ENCODE measurements at places on chromosomes 3 and 15. TPM values are rescaled to one million over a fixed set of nuclear protein-coding genes. Genes with fewer than 3 reads are reported as not detected.

Gene ADGRG7
- 46.5 TPM for total RNA-seq

GRCh38 chr3:62888180-62888579, 13.0 kb upstream of the CADPS start:
- H3K36me3 ChIP-seq = no peaks in the 10 kb centered on the region
- H3K4me1 ChIP-seq = no peaks in the 10 kb centered on the region
- DNase-seq = no peak
- no peak overlapping the region for H3K27ac ChIP-seq
- no peaks in the 10 kb centered on the region for H3K27me3 ChIP-seq
- H3K4me3 ChIP-seq = no peak overlapping the region

DNA sequence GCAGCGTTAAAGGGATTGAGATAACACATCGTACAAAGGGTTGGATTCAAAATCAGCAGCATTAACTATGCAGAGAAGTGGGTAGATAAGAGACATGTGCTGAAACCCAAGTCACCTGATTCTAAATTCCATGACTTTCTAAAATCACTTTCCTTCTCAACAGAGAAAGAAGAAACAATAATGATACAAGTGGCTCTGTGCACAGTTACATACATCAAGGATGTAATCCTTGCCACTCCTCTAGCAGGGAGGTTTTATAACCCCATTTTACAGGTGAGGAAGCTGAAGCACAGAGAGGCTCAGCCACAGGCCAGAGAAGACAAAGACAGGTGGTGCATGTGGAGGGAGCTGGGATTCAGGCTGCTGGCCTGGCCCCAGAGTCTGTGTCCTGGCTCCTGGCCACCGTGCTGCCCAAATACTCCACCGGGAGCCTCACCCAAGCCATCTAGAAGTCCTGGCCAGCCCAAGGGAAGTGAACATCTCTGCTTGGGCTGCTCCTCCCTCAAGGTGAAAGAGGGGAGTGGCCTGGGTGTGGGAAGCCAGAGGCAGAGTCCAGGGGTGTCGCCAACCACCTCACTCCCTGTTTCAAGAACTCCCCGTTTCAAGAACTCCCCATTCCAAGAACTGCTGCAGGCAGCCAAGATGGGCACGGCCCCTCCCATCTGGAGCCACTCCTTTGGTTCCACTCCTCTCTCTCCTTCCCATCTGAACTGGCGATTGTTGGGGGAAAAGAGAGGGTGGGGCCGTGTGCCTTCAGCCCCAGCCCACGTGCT, 147.1 kb downstream of the NUP210 start:
- DNase-seq = no peak
- H3K27me3 ChIP-seq = no peaks in the 10 kb centered on the region
- H3K27ac ChIP-seq = no peak overlapping the region
- no peak overlapping the region for H3K4me3 ChIP-seq
- no peaks in the 10 kb centered on the region for H3K36me3 ChIP-seq

DNA sequence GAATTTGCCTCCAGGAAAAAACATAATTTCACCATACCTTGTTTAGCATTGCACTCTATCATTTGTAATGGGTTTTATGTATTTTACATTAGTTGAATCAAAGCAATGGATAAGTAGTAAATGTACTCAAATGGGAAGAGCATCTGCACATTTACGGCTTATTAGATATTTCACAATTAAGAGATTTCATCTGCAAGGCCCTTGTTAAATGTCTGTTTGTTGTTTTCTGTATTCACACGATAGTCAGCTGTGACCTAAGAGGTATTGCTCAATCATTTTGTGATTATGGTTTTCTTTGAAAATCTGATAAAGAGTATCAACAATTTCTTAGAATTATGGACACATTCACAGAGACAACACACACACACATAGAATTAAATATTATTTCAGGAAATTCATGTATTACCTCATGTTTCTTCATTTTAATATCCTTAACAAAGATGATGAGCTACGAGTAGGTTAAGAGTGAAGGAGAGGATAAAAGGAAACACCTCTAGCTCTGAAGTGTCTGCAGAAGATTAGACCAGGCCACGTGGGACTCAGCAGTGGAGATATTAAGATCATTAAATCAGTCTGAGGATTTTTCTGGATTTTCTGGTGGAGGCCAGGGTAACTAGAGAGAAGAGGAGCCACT, 121.9 kb upstream of the POU1F1 start:
- DNase-seq = no peak
- no peaks in the 10 kb centered on the region for H3K4me1 ChIP-seq
- no peaks in the 10 kb centered on the region for H3K27me3 ChIP-seq
- no peak overlapping the region for H3K4me3 ChIP-seq
- no peak overlapping the region for H3K27ac ChIP-seq

Gene ZPLD1
- total RNA-seq = 0.18 TPM

GRCh38 chr3:196232882-196233251, 16.5 kb downstream of the SLC51A start:
- H3K27me3 ChIP-seq = no peaks in the 10 kb centered on the region
- no peak overlapping the region for H3K4me3 ChIP-seq
- DNase-seq = no peak
- H3K4me1 ChIP-seq = peaks cover 8% of the 10 kb centered on the region
- H3K36me3 ChIP-seq = peaks cover 1% of the 10 kb centered on the region

DNA sequence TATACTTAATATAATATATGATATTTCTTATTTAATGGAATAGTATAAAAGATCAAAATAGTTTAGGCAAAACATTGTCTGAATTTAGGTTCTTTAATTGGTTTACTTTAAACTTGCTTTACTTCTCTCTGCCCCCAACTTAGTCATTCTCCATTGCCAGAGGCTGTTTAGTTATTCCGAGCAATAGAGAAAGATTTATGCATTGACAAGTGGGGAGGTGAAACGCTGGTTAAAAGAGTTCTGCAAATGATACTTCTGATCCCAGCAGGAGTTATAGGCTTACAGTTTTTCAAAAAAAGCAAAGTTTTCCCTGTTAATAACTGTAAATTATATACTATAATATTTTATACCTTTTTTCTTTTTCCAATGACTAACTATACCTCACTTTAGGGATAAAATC, 145.4 kb downstream of the EPHA3 start:
- no peak overlapping the region for H3K27ac ChIP-seq
- DNase-seq = no peak
- H3K36me3 ChIP-seq = no peaks in the 10 kb centered on the region
- H3K4me1 ChIP-seq = no peaks in the 10 kb centered on the region

DNA sequence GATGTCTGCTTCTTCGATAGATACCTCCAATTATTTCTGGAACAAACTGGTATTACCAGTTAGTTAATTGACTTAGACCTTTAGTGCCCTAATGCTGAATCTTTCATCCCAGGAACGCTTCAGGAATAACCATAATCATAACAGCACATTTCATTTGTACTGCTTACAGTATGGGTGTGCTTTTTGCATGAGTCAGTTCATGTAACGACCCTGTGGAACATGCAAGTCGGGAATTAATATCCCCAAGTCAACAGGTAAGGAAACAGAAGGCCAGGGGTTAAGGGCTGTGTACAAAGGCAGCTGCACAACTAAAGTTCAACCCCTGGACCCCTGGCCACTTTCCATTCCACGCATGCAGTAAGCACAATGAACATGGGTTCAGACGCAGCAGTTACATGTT, 49.2 kb downstream of the ADCY5 start:
- no peak overlapping the region for H3K27ac ChIP-seq
- H3K4me1 ChIP-seq = peaks cover 53% of the 10 kb centered on the region
- no peak overlapping the region for H3K4me3 ChIP-seq
- no peak for DNase-seq
- no peaks in the 10 kb centered on the region for H3K27me3 ChIP-seq
- no peaks in the 10 kb centered on the region for H3K36me3 ChIP-seq

Gene DOCK3
- total RNA-seq = 1.3 TPM

- H3K4me3 ChIP-seq = peak overlapping the region; percentile 5
- peak overlapping the region; percentile 97 for H3K27ac ChIP-seq
- H3K4me1 ChIP-seq = peaks cover 54% of the 10 kb centered on the region
- DNase-seq = no peak
- no peaks in the 10 kb centered on the region for H3K36me3 ChIP-seq
Measured at GRCh38 chr3:132284781-132285619, 32.2 kb upstream of the ACP3 start.

Gene GOLGA8N
- 4.9 TPM for total RNA-seq

Gene RHOV
- total RNA-seq = 1.2 TPM

DNA sequence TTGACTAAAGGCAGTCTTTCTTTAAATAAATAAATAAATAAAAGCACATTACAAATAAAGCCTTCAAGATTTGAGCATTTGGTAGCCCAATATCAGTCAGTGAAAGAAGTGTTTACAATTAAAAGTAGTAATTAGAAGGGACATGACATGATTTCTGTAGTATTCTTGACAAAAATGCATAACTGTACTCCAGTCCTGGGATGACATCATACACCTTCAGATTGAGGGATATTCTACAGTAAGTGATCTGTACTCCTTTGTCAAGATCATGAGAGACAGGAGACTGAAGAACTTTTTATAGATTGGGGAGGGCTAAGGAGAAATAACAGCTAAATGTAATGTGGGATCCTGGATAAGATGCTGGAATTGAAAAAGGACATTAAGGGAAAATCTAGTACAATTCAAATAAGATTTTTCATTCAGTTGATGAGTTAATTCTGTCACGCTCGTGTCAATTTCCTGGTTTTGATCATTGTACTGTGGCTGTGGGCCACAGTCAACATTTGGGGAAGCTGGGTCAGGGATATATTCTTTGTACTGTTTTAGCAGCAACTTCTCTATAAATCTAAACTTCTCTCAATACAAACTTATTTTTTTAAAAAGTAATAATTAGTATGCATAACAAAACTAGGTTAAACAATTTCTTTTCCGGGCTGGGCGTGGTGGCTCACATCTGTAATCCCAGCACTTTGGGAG, 314.8 kb downstream of the PTPRG start:
- DNase-seq = no peak
- no peaks in the 10 kb centered on the region for H3K36me3 ChIP-seq
- peak overlapping the region; percentile 78 for H3K27ac ChIP-seq
- H3K4me3 ChIP-seq = no peak overlapping the region
- H3K27me3 ChIP-seq = no peaks in the 10 kb centered on the region

Gene SLC22A13
- 0.07 TPM for total RNA-seq

Gene AZI2
- total RNA-seq = 65.5 TPM

DNA sequence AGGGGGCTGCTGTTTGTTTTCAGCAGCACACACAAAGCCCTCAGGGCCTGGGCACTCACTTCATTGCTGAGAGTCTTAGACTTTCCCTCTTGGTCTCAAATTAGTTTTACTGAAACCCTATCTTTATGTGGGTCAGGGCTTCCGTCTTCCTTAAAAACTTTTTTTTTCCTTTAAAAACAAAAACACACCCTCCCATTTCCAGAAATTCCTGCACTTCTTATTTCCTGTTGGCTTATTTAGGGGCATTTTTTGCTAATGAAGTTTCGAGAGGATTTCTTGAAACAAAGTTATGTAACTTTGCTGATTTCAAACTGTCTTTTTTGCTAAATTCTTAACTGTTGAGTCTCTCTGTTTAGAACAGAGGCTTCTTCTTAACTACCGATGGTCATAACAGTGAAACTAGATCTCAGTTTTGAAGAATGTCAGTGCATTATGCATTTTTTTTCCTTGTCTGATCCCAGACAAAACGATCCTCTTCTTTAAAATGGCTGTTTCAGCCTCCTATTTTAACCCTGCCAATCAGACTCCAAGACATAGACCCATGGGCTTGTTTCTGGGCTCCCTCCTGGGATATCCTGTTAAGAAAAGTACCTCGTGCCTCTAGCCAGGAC, 23.3 kb downstream of the ANAPC13 start:
- DNase-seq = peak; percentile 64
- H3K4me1 ChIP-seq = no peaks in the 10 kb centered on the region
- H3K27ac ChIP-seq = no peak overlapping the region
- H3K27me3 ChIP-seq = no peaks in the 10 kb centered on the region
- no peak overlapping the region for H3K4me3 ChIP-seq
- no peaks in the 10 kb centered on the region for H3K36me3 ChIP-seq

Gene GNAT1
- not detected for total RNA-seq

DNA sequence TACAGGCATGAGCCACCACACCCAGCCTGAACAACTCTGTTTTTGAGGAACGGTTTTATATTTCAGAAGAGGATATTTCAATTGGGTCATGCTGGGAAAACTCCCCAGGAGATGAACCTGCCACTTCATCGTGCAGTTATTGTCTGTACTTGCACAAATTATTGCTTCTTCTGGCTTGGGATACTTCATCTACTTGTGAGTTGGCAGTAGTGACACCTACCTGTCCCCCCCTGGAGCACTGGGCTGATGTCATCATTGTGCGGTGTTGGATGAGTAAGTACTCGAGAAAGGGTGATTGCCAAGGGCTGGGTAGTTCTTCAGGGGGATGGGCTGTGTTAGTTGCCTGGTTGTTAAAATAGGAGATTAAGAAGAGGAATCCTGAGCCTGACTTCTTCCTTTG, 85.1 kb upstream of the SAMMSON start:
- H3K4me3 ChIP-seq = no peak overlapping the region
- no peaks in the 10 kb centered on the region for H3K4me1 ChIP-seq
- H3K27me3 ChIP-seq = no peaks in the 10 kb centered on the region
- peaks cover 7% of the 10 kb centered on the region for H3K36me3 ChIP-seq

DNA sequence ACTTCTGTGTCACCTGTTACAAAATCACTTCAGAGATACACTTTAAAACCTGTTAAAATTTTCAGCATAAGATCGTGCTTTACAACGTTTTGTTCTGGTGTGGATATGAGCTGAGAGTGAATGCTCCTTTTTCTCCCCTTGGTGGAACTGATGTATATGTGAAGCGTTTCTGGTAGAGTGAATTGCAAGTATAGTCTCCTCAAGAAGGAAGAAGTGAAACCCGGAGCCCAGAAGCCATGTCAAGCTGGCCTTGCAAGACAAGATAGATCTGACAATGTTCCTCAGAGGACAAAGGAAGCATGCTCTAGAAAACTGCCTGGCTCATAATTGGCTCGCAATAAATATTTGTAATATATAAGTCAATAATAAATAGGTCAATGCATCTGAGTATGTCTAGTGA, 23.6 kb downstream of the SERPINI2 start:
- no peak overlapping the region for H3K4me3 ChIP-seq
- H3K4me1 ChIP-seq = peaks cover 6% of the 10 kb centered on the region
- no peak for DNase-seq
- H3K27me3 ChIP-seq = no peaks in the 10 kb centered on the region
- no peaks in the 10 kb centered on the region for H3K36me3 ChIP-seq

DNA sequence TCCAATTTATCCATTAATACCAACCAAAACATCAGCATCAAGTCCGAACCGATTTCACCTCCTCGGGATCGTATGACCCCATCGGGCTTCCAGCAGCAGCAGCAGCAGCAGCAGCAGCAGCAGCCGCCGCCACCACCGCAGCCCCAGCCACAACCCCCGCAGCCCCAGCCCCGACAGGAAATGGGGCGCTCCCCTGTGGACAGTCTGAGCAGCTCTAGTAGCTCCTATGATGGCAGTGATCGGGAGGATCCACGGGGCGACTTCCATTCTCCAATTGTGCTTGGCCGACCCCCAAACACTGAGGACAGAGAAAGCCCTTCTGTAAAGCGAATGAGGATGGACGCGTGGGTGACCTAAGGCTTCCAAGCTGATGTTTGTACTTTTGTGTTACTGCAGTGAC, 20.8 kb downstream of the LYSMD4 start:
- DNase-seq = no peak
- H3K4me1 ChIP-seq = peaks cover 42% of the 10 kb centered on the region
- H3K4me3 ChIP-seq = no peak overlapping the region
- peaks cover 55% of the 10 kb centered on the region for H3K36me3 ChIP-seq
- H3K27ac ChIP-seq = peak overlapping the region; percentile 67

- DNase-seq = no peak
- no peaks in the 10 kb centered on the region for H3K27me3 ChIP-seq
- no peak overlapping the region for H3K4me3 ChIP-seq
- peaks cover 26% of the 10 kb centered on the region for H3K4me1 ChIP-seq
Measured at GRCh38 chr3:172707030-172707429, 3.8 kb downstream of the NCEH1 start.

- H3K27me3 ChIP-seq = no peaks in the 10 kb centered on the region
- H3K4me3 ChIP-seq = no peak overlapping the region
Measured at GRCh38 chr3:112582244-112582874, 20.5 kb downstream of the SLC35A5 start.

GRCh38 chr3:106167728-106168127, 298.9 kb upstream of the CBLB start:
- no peaks in the 10 kb centered on the region for H3K27me3 ChIP-seq
- H3K4me3 ChIP-seq = no peak overlapping the region
- no peaks in the 10 kb centered on the region for H3K4me1 ChIP-seq
- H3K36me3 ChIP-seq = no peaks in the 10 kb centered on the region
- H3K27ac ChIP-seq = no peak overlapping the region

Measured in cardiac muscle cell (in vitro differentiated cells and primary cell).